ENCODE measurements at places on chromosomes 6 and 20. TPM values are rescaled to one million over a fixed set of nuclear protein-coding genes. Genes with fewer than 3 reads are reported as not detected.

DNA sequence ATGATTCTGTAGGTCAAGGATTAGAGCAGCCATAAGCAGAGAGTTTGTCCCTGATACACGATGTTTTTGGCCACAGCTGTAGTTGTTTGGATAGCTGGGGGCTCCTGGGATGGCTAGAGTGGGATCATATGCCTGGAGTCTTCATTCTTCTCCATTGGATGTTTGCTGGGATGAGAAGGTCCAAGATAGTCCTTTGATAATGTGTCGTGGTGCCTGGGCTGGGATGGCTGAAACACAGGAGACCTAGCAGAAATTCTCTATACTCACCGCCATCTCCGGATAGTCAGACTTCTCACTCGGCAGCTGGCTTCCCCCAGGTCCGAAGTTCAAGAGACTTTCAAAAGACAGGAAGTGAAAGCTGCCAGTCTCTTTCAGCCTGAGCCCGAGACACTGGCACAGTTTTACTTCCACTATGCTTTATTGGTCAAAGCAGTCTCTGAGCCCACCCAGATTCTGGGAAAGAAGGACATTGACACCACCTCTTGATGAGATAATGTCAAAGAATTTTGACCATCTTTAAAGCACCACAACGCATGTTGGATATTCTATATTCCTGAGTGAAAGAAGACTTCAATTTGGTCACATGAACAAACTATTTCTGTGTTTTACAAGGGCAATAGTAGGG lies 16.0 kb downstream of the MARCKS start:
- H3K27me3 ChIP-seq, result no peaks in the 10 kb centered on the region
- no peaks in the 10 kb centered on the region for H3K4me1 ChIP-seq
- no peak overlapping the region for H3K27ac ChIP-seq
- no peak for DNase-seq
- no peaks in the 10 kb centered on the region for H3K36me3 ChIP-seq

DNA sequence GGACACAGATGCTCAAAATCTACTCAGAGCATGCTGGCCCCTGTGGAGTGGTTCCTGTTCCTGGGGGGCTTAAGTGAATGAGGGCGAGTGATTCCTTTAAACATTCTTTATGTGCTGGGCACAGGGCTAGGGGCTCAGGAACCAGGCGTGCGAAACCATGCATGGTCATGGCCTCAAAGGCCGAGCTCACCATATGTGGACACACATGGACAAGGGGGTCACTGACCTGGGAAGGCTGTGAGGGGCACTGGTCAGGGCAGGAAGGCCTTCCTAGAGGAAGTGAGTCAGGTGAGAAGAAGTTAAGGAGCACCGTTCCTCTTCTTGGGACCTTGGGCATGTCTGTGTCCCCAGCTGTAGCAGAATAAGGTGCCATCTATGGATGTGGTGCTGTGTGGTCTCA lies 74.6 kb upstream of the BHLHE23 start:
- no peak for DNase-seq
- no peak overlapping the region for H3K4me3 ChIP-seq
- H3K4me1 ChIP-seq, result no peaks in the 10 kb centered on the region

DNA sequence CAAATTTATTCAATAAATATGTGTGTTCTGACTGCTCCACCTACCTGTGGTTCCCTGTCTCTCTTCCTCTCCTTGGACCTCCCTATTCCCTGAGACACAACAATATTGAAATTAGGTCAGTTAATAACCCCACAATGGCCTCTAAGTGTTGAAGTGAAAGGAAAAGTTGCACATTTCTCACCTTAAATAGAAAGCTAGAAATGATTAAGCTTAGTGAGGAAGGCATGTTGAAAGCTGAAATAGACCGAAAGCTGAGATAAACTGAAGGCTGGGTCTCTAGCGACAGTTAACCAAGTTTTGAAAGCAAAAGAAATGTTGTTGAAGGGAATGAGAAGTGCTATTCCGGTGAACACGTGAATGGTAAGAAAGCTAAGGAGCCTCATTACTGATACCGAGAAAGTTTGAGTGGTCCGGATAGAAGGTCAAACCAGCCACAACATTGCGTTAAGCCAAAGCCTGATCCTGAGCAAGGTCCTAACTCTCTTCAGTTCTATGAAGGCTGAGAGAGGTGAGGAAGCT lies 34.1 kb downstream of the UST start:
- H3K4me3 ChIP-seq, result no peak overlapping the region
- DNase-seq, result no peak
- no peaks in the 10 kb centered on the region for H3K36me3 ChIP-seq
- peaks cover 16% of the 10 kb centered on the region for H3K4me1 ChIP-seq

SCP2D1 gene
- total RNA-seq, result not detected

GRCh38 chr6:137810554-137811120 lies 56.4 kb upstream of the TNFAIP3 start:
- no peak overlapping the region for H3K4me3 ChIP-seq
- H3K36me3 ChIP-seq, result no peaks in the 10 kb centered on the region
- H3K27me3 ChIP-seq, result no peaks in the 10 kb centered on the region
- peaks cover 34% of the 10 kb centered on the region for H3K4me1 ChIP-seq
- H3K27ac ChIP-seq, result peak overlapping the region; percentile 69

- DNase-seq, result no peak
- peaks cover 7% of the 10 kb centered on the region for H3K36me3 ChIP-seq
- H3K4me3 ChIP-seq, result no peak overlapping the region
- peaks cover 15% of the 10 kb centered on the region for H3K4me1 ChIP-seq
- no peaks in the 10 kb centered on the region for H3K27me3 ChIP-seq
- no peak overlapping the region for H3K27ac ChIP-seq
Observed at GRCh38 chr20:41506192-41506915, 111.8 kb downstream of the CHD6 start.

KHDRBS2 gene
- not detected for total RNA-seq

DNA sequence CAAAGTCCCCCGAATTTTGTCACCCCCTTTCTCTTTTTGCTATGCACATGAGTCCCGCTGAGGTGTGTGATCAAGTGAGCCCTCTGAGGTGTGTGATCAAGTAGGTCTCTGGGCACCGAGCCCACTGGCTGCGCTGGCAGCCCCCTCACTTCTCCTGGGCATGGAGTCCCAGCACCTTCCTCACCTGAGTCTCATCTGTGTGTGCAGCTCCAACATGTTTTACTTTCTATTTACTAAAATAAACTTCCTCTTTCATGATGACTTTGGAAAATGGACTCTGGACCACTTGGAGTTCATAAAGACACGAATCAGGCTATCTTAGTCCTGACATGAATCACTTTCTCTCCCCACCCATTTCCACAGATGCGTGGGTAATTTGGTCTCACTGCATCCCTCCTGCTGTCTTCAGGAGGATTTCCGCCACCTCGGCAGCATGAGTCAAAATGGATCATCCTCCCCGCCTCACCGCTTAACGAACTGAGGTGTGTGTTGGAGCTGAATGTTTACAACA lies 39.8 kb downstream of the PRDM1 start:
- H3K27me3 ChIP-seq, result no peaks in the 10 kb centered on the region
- DNase-seq, result no peak
- no peak overlapping the region for H3K4me3 ChIP-seq
- H3K27ac ChIP-seq, result no peak overlapping the region
- H3K4me1 ChIP-seq, result peaks cover 11% of the 10 kb centered on the region

GRCh38 chr6:45256697-45257695 lies 71.1 kb upstream of the RUNX2 start:
- no peaks in the 10 kb centered on the region for H3K36me3 ChIP-seq
- H3K4me1 ChIP-seq, result no peaks in the 10 kb centered on the region
- no peak overlapping the region for H3K27ac ChIP-seq
- no peak for DNase-seq
- no peak overlapping the region for H3K4me3 ChIP-seq
- H3K27me3 ChIP-seq, result no peaks in the 10 kb centered on the region

DNA sequence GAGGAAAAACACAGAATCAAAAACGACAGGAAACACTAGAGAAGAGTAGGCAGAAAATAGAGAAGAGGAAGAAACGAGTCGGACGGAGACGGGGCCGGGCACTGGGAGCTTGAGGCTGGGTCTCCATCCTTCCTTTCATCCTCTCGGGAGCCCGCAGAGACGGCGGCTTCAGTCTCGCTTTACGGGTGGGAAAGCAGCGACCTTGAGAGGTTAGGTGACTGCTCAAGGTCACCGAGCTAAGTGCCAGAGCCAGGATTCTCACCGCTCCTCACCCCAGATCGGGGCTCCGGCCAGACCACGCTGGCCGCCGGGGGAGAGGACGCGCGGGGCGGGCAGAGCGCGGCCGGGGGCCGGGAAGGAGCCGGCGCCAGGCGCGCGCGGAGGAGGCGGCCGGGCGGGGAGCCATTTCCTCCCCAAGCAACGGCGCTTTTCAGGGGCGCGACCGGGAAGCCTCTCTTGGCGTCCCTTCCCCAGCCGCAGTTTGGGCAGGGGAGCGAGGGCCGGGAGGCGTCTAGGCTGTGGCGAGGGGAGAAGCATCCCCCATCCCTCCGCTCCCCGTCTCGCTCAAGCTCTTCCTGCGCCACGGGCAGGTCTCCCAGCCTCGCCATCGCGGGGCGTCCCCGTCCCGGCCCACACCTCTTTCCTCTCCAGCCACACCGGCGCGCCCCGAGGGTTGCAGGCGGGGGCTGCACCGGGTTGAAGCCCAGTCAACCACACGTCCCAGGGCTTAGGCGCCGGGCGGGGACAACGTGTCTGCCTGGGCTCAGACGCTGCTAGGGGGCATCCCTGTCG lies 24.1 kb upstream of the MAP3K7 start:
- H3K27me3 ChIP-seq, result peaks cover 40% of the 10 kb centered on the region
- peak; percentile 63 for DNase-seq
- peak overlapping the region; percentile 68 for H3K4me3 ChIP-seq
- peaks cover 17% of the 10 kb centered on the region for H3K4me1 ChIP-seq

DNA sequence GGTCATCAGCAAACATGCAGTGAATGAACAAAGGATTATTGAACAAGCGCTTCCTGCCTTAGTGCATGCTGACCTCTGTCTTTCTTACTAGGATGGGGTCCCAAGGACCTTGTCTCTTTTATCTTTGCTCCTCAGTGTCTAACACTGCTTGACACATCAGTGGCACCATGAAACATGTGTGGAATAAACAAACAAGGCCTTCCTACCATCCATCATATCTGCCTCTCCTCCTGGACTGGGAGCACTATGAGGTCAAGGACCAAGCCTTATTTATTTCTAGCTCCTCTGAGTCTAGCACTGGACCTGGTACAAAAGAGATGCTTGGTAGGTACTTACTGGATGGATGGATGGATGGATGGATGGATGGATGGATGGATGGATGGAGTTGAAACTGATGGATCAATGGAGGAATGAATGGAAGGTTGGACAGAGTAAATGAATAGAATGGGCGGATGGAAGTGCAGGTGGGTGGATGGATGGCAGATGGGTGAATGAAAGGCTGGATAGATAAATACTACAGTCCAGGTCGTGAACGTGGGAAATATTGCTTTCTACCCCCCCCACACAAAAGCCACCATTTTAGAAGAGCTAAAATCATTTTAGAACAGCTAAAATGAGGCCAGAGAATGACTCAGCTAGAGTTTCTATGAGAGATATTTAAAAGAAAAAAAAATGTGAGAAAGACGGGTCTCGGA lies 104.1 kb upstream of the PTPN1 start:
- DNase-seq, result no peak
- H3K4me1 ChIP-seq, result peaks cover 19% of the 10 kb centered on the region
- no peak overlapping the region for H3K27ac ChIP-seq
- no peaks in the 10 kb centered on the region for H3K36me3 ChIP-seq
- H3K4me3 ChIP-seq, result no peak overlapping the region

- H3K36me3 ChIP-seq, result no peaks in the 10 kb centered on the region
- H3K4me1 ChIP-seq, result peaks cover 32% of the 10 kb centered on the region
- no peak overlapping the region for H3K4me3 ChIP-seq
- H3K27ac ChIP-seq, result peak overlapping the region; percentile 60
- DNase-seq, result no peak
Observed at GRCh38 chr6:108874470-108875160, 26.4 kb downstream of the ARMC2 start.

DNA sequence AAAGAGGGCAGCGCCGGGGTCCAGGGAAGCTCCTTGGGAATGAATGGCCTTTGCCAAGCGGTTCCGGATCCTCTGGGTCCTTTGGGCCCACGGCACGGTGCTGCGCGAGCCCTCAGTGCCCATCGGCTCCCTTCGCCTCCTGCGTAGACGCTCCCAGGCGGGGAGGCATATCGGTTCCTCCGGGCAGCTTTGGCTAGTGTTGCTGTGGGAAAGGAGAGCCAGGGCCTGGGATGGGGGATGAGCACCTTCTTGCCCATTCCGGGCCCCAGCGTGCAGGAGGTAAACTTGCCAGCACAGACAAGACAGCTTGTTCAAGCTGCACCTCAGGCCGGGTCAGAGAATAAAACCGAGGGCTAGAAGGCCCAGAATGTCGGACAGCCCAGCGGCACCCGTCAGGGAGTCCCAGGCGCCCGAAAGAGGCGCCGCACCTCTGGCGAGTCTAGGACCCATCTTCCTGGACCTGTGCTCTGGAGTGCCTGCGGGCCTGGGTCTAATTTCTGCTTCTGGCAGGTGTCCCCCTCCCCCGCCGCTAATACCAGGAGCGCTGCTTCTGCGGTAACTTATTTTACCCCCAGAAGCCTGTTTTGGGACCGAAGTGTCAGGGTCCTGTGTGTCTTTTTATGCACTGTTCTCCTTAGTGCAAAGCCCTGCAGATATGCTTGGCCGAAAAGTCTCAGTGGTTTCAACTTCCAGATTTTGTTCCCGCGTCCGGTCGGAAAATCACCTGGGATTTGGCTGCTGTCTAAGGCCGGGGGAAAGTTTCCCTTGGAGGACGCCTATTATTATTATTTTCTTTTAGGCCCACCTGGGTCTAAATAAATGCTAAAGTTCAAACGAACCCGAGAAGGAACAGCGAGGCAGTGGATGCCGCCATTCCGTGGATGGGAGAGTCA lies 1.7 kb upstream of the TFAP2C start:
- H3K4me1 ChIP-seq, result peaks cover 64% of the 10 kb centered on the region
- DNase-seq, result no peak
- H3K36me3 ChIP-seq, result no peaks in the 10 kb centered on the region
- H3K27me3 ChIP-seq, result peaks cover 72% of the 10 kb centered on the region
- no peak overlapping the region for H3K27ac ChIP-seq

- no peaks in the 10 kb centered on the region for H3K4me1 ChIP-seq
- H3K4me3 ChIP-seq, result no peak overlapping the region
- no peaks in the 10 kb centered on the region for H3K36me3 ChIP-seq
- no peaks in the 10 kb centered on the region for H3K27me3 ChIP-seq
Observed at GRCh38 chr6:49980898-49981297, 11.5 kb upstream of the DEFB113 start.

SUMO4 gene
- total RNA-seq, result 2.8 TPM

RAET1L gene
- 2.5 TPM for total RNA-seq

DNA sequence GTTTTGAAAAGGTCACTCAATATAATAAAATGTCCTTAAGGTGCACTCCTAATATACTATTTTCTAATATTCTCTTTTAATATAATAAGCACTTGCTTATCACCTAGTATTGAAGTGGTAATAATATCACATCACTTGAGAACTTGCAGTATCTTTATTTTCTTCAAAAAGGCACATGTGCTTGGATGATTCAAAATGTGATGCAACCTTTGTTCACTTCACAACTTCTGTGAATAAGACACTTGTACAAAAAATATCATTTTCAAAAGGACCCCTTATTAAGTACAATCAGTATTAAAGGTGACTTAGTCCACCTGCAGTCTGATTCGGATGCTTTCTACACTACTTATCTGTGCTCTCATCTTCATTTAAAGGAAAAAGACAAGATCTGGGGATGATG lies 3.4 kb downstream of the PRELID3B start:
- H3K27ac ChIP-seq, result no peak overlapping the region
- no peak overlapping the region for H3K4me3 ChIP-seq
- peaks cover 38% of the 10 kb centered on the region for H3K36me3 ChIP-seq

GRCh38 chr6:163756079-163756478 lies 341.6 kb downstream of the QKI start:
- no peak overlapping the region for H3K4me3 ChIP-seq
- H3K27ac ChIP-seq, result no peak overlapping the region
- no peaks in the 10 kb centered on the region for H3K36me3 ChIP-seq
- H3K27me3 ChIP-seq, result no peaks in the 10 kb centered on the region

VGLL2 gene
- not detected for total RNA-seq

AKAP12 gene
- 20.1 TPM for total RNA-seq

GRCh38 chr6:67459556-67459955 lies 1175.5 kb upstream of the ADGRB3 start:
- no peaks in the 10 kb centered on the region for H3K4me1 ChIP-seq
- no peak overlapping the region for H3K27ac ChIP-seq
- no peaks in the 10 kb centered on the region for H3K27me3 ChIP-seq
- no peak overlapping the region for H3K4me3 ChIP-seq
- no peaks in the 10 kb centered on the region for H3K36me3 ChIP-seq
